Foreskin keratinocyte (primary cell): ENCODE measurements at places on chromosomes 4 and X. TPM values are rescaled to one million over a fixed set of nuclear protein-coding genes. Genes with fewer than 3 reads are reported as not detected.

GRCh38 chr4:185205697-185206342 is 2.0 kb upstream of the CFAP97 start:
- DNase-seq, result no peak

DNA sequence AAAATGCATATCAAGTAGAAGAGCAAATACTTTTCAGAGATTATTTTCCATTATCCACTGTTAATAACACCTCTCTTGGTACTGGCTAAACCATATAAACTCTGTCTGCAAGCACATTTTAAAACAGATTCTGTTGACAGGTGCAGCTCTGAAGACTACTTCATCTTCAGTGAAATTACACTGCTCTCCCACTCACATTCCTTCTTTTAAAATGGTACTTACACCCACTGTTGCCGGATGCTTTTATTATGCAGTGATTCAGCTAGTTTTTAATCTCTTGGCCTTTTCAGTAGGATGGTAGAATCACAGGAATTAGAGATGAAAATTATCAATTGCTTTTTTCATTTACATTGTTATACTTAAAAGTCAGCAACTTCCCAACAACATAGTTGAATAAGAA is 381.6 kb downstream of the GASK1B start:
- no peak for DNase-seq

ERVMER34-1 gene
- total RNA-seq, result 9.7 and 11.1 TPM in 2 replicates

GRCh38 chr4:123471655-123472369 is 75.2 kb downstream of the SPRY1 start:
- no peak for DNase-seq

DNA sequence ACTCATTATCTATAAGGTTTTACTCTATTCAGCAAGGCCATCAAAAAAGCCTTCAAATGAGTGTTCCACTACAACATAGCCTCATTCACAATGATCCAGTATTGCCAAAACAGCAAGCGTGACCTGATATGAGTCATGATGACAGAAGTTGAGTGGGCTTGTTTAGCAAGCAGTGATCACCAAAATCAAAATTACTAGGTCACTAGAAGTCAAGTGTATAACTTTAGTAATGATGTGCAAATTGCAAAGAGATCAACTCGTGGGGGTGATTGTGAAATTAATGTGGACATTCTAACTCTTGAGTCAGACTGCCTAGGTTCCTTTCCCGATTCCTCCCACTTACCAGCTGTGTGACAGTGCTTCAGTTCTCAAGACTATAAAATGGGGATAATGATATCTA is 124.5 kb downstream of the CHM start:
- peak; percentile 3 for DNase-seq

DNA sequence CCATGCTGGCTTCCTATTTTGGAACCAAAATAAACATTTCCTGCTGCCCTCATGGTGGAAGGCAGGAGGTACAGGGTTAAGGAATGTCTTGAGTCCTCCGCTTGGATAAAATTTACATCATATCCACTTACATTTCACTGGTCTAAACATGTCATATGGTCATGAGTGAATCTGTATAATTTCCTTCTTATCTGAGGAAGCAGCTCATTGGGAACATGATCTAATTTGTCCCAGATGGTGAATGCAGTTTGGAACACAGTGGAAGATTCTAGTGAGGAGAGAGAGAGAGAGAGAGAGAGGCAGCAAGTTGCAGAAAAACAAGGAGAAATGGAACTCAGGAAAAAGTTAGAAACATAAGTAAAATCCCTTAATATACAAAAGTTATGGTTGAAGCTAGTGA is 46.8 kb downstream of the MXRA5 start:
- no peak for DNase-seq

DNA sequence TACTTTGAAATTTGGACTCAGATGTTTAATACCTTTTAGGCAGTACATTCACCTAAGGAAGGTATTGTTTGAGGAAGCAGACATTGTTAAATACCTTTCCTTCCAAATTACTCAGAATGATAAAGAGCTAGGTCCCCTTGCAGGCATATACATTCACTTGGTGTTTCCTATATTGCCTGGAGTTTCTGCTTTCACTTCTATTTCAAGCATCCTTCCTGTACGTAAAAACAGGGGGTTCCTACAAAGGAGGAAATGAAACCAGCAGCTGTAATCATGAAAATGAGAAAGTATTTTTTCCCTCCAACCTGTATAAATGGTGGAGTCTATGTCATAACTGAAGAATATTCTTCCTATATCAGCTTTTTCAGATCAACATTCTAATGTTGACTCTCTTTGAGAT is 90.4 kb upstream of the RASGEF1B start:
- no peak for DNase-seq

- DNase-seq, result peak; percentile 32
Observed at GRCh38 chrX:103373581-103373980, 2.8 kb upstream of the BEX3 start.

DNA sequence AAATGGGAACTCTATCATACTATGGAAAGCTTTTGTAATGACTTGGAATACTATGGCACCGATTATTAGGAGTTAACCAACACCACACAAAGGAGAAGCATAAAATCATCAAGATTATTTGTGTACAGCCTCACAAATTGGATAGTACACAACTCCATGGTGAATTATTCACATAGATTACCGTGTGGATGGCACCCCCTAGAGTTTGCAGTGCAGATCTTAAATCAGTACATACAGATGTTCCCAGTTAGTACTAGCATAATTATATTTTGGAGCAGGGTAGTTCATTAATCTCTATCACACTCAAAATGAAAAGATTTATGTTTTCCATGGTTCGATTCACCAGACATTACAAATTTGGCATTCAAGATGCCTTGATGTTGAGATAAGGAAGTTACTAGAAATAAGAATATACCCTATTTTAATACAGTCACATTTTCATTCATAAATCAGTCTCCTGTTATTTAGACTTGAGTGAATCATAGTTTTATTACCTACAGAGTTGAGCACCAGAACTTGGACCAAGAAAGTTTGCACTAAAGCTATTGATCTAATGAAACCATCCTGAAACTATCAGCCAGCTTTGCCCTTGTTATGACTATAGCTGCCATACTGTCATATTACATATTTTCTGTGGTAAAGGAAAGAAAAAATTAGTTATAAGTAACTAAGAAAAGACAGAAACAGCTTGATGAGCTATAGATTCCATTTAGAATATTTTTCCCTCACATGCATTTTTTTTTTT is 531.8 kb downstream of the GLUD2 start:
- no peak for DNase-seq

DNA sequence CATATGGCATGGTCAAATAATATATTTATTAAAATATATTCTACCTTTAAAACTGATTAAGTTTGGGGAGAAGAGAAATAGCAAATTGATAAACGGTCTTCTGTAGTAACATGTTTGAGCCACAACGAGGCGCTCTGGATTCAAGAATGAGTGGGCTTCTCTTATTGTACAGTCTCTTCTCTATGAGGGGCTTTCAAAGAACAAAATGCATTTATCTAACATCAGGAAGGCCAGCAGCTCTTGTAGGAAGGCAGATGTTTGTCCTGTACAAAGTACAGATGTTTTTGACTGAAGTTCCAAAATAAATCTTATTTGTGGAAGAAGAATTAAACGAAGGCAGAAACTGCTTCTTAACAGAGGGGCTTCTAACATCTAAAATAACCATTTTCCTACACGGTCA is 153.6 kb downstream of the RASL11B start:
- DNase-seq, result no peak

ZXDB gene
- total RNA-seq, result 7.2 and 8.2 TPM in 2 replicates

TSPYL2 gene
- 8.1 and 8.8 TPM in 2 replicates for total RNA-seq

CFAP47 gene
- not detected in 2 replicates for total RNA-seq
